ENCODE measurements at places on chromosomes 5 and 9.

GRCh38 chr5:78587775-78588291 lies 60.7 kb downstream of the LHFPL2 start:
- DNase-seq: no peak

- DNase-seq: no peak
These were observed 414.0 kb upstream of the IRX1 start for GRCh38 chr5:3181671-3182070.

GRCh38 chr5:38848637-38849036 lies 2.8 kb downstream of the OSMR start:
- DNase-seq: no peak

- DNase-seq: no peak
These were observed 347.6 kb downstream of the EBF1 start for GRCh38 chr5:158751961-158752655.

DNA sequence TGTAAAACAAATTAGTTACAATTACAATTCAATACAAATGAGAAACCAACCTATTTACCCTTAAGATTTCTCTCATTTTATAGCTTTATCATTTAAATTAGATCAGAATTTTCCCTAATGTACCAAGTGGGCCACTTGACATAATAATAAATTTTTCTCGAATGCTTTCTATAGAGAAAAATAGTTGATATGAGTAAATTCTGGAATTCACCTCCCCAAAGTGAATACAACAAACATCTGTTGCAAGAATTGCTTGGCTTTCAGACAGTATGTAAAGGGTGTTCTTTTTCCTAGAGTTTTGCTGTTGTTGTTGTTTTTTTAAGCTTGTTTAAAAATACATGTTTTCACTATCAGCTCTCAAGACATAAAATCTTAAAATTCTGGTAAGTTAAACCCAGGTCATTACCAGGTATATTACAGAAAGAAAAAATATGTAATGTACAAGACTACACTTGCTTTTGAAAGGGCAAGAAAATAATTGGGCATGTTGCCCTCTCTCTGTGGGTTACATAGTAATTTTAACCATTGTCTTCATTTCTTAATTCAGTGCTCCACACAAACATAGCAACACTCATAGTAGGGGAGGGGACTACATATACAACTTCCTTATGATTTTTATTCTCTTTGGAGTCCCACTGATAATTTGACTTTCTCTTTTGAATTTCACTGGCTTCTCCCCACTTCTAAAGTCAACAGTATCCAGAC lies 200.6 kb downstream of the ARL15 start:
- DNase-seq: no peak

DNA sequence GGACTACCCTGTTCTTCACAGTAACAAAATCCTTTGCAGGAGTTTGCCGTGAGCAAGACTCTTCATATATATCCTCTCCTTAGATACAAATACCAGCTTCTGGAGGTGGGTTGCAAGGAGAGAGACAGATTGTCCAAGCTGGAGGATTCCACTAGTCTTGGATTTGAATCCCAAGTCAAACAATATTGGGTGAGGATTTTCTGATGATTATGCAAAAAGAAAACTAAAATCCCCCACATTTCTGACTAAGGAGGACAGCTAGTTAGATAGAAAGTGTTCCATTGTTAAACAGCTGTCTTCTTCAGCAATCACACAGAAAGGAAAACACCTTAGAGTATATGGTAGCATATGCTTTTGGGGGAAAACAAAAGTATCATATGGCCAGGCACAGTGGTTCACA lies 54.2 kb downstream of the KLF4 start:
- no peak for DNase-seq

GRCh38 chr5:1594357-1595106 lies 70.8 kb upstream of the LPCAT1 start:
- DNase-seq: no peak

- no peak for DNase-seq
These were observed 50.1 kb upstream of the TTC39B start for GRCh38 chr9:15357050-15357653.

- no peak for DNase-seq
These were observed 179.1 kb downstream of the SLIT3 start for GRCh38 chr5:169121630-169122420.

- no peak for DNase-seq
These were observed 366.7 kb downstream of the GABRG2 start for GRCh38 chr5:162434281-162434680.

DNA sequence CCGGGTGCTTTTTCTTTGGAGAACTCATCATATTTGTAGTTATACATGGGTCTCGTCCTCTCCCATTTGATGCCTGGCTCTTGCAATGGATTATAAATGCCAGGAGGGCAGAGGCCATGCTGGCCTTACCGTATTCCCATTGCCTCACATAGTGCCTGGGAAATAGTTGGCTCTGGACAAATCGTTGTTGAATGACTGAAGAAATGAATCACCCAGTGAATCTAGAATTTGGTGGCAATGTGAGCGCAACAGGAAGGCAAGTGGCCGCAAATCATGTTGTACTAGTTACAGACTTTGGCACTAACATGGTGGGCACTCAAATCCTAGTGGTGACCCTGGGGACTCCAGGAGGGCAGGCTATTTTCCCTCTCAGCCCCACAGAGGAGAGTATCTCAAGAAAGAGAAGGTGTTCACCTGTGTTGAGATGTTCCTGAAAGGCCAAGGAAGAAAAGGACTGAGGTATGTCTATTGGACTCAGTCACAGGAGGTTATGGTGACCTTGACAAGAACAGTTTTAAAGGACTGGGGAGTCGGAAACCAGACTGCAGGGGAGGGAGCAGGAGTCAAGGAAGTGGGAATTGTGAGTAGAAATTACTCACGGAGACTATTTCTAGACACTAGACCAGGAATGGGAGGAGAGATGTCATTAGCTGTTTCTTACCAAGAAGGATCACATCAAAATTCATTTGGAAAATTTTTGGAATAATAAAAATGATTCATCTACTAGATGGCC lies 61.7 kb upstream of the COL15A1 start:
- DNase-seq: no peak

GRCh38 chr5:88207575-88207974 lies 61.1 kb downstream of the TMEM161B start:
- DNase-seq: no peak

DNA sequence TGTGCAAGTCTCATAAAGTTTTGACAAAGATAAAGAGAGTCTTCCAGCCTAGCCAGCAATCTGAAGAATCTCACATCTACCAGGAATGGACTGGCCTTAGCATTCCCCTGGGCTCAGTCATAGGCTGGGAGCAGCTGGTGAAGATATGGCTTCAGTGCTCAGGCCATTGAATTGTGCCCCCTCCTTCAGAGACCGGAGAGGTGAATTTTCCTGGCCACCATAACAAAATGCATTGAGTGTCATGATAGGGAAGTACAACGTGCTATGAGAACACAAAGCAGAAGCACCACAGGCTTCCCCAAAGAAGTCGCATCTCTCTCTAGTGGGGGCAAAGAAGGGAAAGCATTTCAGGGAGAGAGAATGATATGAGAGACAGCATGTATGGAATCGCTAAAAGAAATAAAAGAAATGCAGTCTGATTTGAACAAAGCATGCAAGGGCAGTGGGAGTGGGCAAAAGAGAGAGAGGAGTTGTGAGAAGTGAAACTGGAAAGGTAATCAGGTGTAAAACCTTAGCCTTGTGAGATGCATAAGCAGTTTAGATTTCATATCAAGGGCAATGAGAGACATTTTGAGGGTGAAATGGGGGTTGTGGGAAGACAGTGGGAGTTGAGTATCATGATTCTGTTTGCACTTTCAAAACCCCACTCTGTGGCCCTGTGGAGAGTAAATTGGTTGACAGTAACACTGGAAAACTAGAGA lies 57.1 kb upstream of the NMUR2 start:
- DNase-seq: no peak

GRCh38 chr5:98031496-98031895 lies 742.0 kb upstream of the RGMB start:
- DNase-seq: peak; percentile 46

- peak; percentile 95 for DNase-seq
These were observed at the start of the genes HARS1 and HARS2 for GRCh38 chr5:140690941-140691924. TSS of gene HARS1 (minus strand) at chr5:140691370. CDS start at chr5:140691304, 66 bp downstream. TSS of gene HARS2 (plus strand) at chr5:140691455. CDS start at chr5:140691649, 194 bp downstream.

- peak; percentile 14 for DNase-seq
These were observed 665.1 kb downstream of the CDH18 start for GRCh38 chr5:19322716-19323485.

DNA sequence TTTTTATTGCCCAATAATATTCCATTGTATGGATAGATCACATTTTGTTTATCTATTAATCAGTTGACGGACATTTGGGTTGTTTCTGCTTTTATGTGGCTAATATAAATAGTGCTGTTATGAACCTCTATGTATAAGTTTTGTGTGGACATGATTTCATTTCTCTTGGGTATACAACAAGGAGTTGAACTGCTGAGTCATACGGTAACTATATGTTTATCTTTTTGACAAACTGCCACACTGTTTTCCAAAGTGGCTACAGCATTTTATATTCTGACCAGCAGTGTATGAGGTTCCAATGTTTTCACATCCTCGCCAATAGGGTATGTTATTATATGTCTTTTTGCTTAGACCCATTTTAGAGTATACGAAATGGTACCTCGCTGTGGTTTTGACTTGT lies 264.3 kb downstream of the RFX3 start:
- DNase-seq: no peak

- no peak for DNase-seq
These were observed 29.7 kb upstream of the CDK5RAP2 start for GRCh38 chr9:120609636-120610035.

- DNase-seq: no peak
These were observed 95.3 kb upstream of the IER5L start for GRCh38 chr9:129273136-129273895.

DNA sequence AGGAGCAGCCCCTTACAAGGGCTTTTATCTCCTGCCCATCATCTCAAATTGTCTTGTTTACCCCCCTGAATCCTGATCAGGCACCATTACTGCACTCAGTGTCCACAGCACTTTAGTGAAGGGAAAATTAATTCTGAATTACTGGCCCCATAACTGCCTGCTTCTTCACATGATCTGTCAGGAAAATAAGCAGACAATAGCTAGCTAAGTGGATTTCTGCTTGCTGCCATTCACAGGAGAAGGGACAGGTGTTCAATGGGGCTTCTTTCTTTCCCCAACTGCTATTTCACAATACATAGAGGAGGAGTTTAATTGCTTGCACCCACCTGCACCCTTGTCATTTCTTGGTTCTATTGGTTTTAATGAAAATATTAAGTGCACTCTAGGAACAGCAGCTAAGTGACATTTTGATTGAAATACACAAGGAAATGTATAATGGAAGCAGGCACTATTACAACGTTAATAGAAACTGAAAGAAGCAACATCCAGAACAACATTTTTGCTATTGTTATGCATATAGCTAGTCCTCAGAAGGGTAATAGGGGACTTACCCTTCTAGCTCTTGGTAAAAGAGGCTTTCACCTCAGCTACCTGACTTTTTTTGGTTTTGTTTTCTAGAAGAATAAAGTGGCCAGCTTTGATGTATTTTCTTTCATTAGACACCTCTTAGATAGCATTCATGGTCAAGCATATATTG lies 599.3 kb upstream of the TLE4 start:
- DNase-seq: peak; percentile 75

DNA sequence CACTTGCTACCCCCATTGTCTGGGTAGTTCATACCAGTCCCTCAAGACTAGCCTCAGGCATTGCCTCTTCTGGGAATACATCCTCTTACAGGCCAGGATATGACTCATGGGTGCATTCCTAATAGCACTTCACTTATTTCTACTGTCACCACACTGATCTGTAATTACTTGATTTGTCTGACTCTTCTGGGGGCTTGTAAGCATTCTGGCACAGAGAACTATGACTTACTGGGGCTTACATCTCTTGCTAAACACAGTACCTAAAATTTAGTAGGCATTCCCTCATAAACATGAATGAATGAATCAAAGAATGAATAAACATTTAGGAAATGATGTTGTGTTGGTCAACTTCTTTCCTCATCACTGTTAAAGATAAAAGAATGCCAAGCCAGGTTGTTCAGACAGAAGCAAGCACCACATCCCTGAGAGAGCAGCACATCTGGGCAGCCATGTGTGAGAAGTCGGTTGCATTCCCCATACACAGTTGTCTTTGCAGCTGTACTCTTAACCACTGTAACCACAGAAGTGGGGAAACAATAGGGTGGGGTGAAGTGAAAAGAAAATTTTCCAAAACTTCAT lies 27.6 kb downstream of the IL7R start:
- peak; percentile 51 for DNase-seq

DNA sequence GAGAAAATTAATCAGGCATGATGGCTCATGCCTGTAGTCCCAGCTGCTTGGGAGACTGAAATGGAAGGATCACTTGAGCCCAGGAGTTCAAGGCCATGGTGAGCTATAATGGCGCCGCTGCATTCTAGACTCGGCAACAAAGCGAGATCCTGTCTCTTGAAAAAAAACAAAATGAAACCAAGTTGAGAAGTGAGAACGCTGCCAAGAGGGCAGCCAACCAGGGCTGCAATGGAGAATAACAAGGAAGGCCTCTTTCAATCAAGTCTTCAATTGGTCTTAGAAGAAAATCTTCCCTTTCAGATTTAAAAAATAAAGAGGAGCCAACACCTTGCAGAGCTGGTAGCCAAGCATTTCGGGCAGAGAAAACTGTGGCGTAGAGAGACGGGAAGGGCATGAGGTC lies 14.7 kb downstream of the KIAA1958 start:
- no peak for DNase-seq

GRCh38 chr5:9365512-9365911 lies 180.4 kb downstream of the SEMA5A start:
- DNase-seq: no peak

GRCh38 chr9:124012368-124013301 lies 1.1 kb downstream of the LHX2 start:
- no peak for DNase-seq

- no peak for DNase-seq
These were observed 20.1 kb downstream of the C5orf58 start for GRCh38 chr5:170252720-170253350.

- no peak for DNase-seq
These were observed 97.9 kb downstream of the SV2C start for GRCh38 chr5:76180814-76181805.

GRCh38 chr5:141753971-141754713 lies 72.1 kb upstream of the ARAP3 start:
- peak; percentile 59 for DNase-seq

DNA sequence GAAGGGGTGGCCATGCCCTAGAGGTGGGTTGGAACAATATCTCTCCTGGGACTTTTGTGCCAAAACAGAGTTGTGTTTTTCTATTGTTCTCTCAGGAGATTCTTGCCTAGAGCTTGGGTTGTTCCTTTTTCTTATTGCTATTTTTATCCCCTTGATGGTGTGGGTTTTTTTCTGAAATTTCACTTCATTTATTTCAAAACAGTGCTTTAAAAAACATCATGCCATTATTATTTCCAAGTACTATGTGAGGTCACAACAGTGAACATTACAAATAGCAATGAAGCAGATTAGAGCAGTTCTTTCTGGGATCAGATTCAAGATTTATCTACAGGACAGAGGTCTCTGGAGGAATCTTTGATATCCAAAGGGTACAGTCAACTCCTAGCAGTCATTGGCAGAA lies 76.6 kb downstream of the ACTBL2 start:
- DNase-seq: no peak

All from MM.1S (cell line).